ENCODE measurements at places on chromosomes 16 and 17.

DNA sequence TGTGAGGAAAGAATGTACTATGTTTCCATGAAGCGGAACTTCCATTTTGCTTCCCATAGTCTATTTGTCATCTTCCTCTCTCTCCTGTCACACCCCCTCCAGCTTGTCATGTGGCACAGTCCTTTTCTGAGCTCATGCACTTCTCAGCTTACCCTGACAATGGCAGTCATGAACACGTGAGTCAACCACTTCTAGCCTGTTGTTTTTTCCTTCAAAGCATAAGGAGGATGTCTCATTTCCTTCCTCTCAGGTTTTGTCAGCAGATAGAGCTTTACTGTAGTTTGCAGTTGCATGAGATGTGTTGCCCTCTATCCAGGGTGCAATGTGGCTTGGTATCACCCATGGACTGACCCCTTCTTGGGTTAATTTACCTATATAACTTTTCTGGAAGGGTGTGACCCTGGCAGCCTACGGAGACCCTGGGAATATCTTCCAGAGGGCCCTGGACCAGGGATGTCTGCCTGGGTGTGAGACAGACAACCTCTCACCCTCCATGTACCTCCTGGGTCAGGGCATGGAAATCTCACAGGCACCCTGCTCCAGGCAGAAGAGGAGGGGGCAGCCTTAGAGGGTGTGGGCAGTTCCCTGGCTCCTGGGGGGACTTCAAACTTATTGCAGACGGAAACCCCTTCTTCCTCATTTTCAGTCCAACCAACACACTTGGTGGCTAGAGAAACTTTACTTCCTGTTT, 4.0 kb upstream of the ZNF267 start:
- DNase-seq, result peak; percentile 6

- DNase-seq, result no peak
Measured at GRCh38 chr17:72588961-72589360, 468.1 kb downstream of the SOX9 start.

GRCh38 chr16:77849646-77850258, 61.4 kb downstream of the VAT1L start:
- no peak for DNase-seq

GRCh38 chr17:47223007-47223406, 13.9 kb downstream of the MYL4 start:
- DNase-seq, result no peak
